ENCODE measurements at places on chromosomes 4 and X.

GRCh38 chr4:163392328-163392727, 48.6 kb downstream of the NPY5R start:
- DNase-seq, result no peak

DNA sequence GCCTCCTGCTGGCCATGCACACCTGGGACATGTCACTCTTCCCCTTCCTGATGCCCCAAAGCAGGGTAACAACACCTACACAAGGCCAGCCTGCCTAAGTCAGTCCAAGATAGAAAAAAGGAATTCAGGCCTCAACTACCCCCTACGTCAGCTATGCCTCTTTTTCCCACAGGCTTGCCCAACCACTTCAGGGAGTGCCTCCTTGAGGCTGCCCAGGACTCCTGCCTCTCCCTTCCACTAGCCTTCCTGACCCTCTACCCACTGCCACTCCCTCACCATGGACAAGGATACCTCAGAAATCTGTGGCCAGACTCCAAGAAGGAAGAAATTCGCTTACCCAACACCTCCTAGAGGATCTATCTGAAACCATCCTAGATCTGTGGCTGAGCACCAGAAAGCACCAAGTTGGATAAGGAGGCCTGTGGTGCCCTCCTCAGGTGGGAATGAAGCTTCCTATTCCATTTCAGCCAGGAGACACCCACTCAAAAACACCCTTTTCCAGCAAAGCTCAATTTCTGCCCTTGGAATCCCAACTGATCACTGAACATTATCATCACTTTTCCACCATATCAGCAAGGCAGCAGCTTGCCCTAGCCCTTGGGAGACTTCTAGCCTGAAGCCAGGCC, 1.8 kb downstream of the KDM5C start:
- peak; percentile 9 for DNase-seq

GRCh38 chr4:55609393-55609866, 17.4 kb upstream of the PDCL2 start:
- DNase-seq, result peak; percentile 67

- peak; percentile 75 for DNase-seq
Observed at GRCh38 chrX:77003956-77004355, 443.2 kb upstream of the FGF16 start.

DNA sequence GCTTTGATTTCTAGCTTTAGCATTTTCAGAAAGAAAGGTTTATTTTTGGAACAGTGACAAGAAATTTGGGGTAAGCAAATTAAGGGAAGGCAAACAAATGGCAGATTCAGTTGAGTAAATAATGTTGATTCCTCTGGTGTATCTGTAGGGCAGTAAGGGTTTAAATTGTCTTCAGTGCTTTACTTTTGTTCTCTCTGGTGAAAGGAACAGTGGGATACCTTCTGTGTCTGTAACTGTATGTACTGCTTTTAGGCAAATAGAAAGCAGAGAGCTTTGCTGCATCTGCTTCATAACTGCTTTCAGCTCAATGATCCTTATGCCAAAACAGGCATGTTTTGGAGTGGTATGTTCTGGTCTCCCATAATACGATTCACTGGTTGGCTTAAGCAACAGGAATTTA, 932.1 kb upstream of the SLIT2 start:
- DNase-seq, result no peak

GRCh38 chr4:185004562-185005218, 13.6 kb upstream of the HELT start:
- peak; percentile 24 for DNase-seq

DNA sequence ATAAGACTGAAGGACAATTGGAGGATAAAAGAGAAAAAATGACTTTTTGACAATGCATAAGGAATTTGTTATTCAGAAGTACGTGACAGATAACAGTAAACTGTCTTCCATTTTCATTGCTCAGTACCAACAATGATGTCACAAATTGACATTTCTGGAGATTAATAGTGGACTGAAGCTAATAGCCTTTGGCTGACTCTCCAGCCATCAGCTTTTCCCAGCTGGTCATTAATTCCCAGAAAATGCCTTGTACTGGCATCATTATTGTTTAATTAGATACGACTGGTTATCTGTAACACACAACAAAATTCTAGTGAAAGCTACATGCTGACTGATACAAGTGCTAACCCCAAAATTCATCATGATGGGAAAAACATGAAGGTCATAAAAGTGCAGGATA, 147.9 kb upstream of the FGF13 start:
- DNase-seq, result no peak

- DNase-seq, result no peak
Observed at GRCh38 chr4:138338840-138339239, 96.7 kb upstream of the SLC7A11 start.

DNA sequence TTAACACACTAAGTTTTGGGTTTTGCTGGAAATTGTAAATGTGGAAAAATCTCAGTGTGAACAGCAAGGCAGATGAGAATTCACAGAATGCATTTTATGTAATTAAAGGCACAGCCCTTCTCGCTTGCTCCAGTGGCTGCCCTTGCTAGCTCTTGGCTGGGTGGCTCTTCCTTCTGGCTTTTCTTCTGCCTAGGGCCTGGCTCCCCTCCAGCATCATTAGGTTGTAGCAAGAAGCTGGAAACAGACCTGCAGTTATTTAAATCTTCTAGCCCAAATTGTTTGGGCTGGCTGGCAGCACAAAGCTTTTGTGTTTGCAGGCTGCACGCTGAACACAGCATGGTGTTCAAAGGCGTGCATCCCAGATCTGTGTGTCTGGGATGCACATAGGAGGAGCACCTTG, 56.5 kb downstream of the LIMCH1 start:
- DNase-seq, result no peak

GRCh38 chr4:61657016-61657415, 456.9 kb downstream of the ADGRL3 start:
- no peak for DNase-seq

DNA sequence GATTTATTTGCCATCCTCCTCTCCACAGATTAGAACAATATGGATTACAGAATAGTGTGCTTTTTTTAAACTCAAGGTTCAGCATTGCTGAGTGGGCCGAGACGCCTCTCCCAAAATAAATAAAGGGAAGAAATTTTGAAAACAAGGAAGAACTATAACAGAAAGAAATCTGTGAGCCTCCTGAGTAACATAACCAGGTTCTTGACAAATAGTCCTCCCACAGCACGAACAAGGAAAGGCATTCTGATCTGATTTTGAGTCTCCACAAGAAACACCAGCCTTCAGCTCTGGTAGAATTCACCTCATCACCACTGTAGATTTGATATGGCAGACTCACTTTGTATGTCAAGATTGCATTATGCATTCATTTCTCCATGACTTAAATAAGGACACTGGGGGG, 173.6 kb downstream of the HHIP start:
- no peak for DNase-seq

DNA sequence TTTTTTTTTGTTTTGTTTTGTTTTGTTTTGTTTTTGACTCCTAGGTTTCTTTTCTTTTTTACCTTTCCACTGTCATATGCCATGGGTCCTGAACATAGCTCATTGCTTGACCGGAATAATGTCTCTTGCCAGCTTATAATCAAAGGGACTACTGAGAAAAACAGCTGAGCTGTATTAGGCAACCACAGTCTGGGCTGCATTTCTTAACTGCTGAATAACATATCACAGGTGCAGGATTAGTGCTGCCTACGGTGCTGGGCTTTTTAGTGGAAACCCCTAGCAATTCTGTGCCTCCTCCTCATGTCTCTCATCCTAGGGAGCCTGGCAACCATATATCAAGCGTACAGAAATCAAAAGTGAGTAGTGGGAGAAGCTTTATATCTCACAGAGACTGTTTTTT, 333.5 kb downstream of the BMPR1B start:
- DNase-seq, result peak; percentile 53

DNA sequence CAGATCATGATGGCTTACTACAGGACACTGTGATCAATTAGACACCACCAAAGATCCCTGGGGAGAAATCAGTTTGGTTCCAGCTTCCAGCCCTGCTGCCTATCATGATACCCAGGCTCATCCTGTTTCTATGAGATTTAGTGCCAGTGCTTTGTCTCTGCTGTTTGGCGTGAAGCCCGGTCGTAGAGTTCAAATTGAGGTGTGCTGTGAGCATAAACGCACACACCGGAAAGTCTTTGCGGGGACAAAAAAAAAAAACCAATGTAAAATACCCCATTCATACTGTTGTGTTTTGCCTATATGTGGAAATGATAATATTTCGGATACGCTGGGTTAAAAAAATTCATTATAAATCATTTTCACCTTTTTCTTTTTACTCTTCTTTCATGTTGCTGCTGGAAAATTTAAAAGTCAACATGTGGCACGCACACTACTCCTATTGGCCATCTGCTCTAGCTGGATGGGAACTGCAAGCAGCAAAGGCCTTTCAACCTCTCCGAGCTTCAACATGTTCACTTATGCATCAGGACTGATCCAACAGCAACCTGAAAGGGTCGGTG, 607 bp upstream of the DKC1 start:
- DNase-seq, result peak; percentile 56

DNA sequence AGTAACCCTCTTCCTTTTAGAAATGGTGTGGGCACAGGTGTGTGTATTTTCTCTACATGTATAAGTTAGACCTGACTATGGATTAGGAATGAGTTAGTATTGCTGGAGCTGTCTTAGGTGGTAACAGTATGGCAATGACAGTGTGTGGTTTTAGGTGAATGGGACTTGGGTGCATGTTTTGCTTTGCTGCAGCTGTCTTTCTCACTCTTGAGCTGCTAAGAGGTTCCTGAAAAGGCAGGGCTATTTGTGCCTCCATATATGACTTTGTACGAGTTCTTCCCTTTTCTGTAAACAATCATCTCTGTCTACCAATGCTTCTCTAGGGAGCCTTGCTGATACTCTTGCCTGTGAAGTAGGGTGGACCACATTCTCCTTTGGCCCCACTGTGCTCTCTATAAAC, 234.8 kb upstream of the HHIP start:
- no peak for DNase-seq
